Hepatic stellate cell (primary cell): ENCODE measurements at places on chromosomes 2 and 18.

- no peak for DNase-seq
Measured at GRCh38 chr2:191173206-191173605, 22.4 kb upstream of the STAT4 start.

DNA sequence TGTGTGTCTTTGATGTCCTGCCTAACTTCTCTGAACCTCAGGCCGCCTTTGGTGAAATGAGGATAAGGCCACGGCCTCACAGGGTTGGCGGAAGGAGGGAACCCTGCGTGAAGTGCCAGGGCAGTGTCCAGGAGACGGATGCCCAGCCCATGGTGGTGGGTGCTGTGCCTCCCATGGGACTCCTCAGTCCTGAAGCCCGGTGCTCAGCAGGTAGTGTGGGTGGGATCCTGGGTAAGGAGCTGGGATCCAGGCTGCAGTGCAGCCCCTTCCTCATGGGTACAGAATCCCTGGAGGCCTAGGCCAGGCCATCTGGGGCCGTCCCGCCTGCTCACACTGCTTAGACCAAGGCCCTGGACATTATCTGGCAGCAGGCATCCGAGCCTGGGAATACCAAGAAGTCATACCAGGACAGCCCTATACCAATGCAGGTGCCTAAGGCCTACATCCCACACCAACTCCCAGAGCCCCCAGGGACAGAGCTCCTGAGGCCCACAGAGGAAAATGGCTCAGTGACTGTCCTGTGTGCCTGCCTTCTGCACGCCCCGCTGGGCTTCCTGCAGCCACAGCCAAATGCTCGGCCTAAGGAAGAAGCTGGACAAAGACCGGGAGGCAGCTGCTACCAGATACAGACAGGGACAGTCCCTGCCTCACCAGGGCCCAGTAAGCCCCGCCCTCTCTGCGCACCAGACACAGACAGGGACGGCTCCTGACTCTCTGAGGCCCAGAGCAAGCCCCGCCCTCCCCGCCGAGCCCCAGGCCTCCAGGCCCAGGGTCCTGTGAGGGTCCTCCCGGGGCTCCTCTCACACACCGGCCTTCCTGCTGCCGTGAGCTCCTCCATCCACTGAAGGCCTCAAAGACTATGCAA is 78.0 kb downstream of the NDUFA10 start:
- no peak for DNase-seq

DNA sequence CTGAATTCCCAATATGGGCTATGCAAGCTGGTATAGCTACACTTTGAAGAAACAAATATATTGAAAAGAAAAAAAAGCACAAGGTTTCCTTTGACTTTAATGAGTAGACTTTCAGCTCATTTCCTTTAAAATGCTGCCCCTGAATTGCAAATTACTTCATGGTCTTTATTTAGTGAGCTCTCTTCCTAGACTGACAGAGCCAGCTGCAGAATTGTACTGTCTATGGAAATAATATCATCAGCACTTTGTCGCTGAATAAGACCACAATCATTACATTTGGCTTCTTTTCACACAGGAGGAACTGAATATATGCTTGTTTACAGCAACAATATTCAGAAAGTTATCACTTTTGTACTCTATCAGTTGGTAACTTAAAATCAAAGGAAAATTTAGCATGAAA is 41.7 kb downstream of the ARL5A start:
- no peak for DNase-seq

DNA sequence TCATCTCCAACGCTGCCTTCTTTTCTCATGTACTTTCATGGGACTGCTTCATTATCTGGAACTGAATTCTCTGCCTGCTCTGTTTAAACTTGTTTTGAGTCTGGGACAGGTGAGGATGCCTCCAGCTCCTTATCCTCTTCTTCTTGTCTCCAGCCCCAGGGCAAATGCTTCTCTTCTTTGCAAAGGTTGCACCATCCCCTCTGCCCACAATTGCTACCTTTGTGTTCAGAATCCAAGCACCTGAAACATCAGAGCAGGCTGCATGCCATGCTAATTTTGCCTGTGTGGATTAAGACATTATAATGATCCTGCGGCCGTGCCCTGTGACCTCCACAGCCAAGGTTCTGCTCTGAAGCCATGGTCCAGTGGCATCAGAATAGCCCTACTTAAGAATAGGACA is 309.5 kb downstream of the EPHA4 start:
- DNase-seq, result no peak

DNA sequence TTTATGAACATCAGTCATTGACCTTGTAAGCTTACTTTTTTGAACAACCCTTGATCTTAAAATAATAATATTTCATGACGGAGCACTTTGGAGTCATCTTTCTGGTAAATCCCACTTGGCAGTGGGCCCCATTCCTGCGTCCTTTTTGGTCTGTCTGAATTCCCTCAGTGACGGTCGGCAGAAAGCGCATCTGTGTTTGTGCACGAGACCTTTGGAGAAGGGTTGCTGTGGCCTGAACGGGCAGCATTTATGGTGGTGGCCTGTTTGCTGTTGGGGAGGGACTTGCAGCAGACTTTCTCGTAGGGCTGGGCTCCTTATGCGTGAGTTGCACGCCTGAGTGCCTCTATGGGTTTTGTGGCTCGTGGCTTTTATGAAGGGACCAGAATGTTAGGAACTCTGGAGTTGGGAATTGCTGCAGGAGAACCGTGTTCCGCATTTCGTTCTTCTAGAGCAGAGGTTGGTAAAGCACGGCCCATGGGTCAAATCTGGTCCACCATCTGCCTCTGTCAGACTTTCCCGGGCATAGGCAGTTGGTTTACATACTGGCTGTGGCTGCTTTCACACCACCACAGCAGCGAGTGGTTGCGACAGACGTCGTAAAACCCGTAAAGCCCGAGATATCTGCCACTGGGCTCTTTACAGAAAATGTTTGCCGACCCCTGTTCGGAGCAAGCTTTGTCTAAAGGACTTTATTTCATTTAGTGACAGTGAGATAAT is 30.8 kb downstream of the LPIN1 start:
- DNase-seq, result no peak

- no peak for DNase-seq
Measured at GRCh38 chr2:234955971-234956509, 4.2 kb downstream of the SH3BP4 start.

DNA sequence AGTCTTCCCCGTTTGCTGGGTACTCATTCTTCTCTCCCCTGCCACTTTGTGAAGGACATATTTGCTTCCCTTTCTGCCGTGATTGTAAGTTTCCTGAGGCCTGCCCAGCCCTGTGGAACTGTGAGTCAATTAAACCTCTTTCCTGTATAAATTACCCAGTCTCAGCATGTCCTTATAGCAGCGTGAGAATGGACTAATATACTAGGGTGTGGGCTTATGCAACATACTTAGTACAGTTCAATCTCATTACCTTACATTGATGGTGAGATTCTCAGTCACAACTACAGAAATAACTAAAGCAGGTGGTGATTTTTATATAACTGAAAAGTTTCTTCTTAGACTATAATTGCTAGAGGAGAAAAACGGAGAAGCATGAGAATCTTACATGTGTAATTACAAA is 237.9 kb upstream of the MMADHC start:
- DNase-seq, result no peak

GRCh38 chr2:30293303-30293921 is 62.1 kb downstream of the LBH start:
- DNase-seq, result peak; percentile 48

DNA sequence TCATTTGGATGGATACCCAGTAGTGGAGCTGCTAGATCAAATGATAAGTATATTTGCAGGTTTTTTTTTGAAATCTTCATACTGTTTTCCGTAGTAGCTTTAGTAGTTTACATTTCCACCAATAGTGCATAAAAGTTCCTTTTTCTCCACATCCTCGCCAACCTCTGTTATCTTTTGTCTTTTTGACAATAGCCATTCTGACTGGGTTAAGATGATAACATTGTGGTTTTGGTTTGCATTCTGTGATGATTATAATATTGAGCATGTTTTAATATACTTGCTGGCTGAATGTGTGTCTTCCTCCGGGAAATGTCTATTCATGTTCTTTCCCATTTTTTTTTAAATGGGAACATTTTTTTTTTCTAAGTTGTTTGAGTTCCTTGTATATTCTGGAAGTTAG is 260.0 kb downstream of the GULP1 start:
- no peak for DNase-seq

DNA sequence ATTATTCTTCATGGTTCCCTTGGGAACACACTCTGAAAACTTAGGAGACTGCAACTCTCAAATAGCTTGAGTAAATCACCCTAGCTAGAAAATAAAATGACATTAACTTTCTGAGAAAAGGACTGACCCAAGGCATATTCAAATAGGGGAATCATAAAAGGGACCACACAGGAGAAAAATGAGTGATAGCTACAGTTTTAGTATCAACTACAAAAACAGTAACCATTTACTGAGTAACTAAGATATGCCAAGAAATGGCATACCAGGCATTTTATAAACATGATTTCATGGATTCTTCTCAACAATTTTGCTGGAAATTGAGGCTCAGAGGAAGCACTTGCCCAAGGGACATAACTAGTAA is 84.5 kb downstream of the AFF3 start:
- DNase-seq, result peak; percentile 11

DNA sequence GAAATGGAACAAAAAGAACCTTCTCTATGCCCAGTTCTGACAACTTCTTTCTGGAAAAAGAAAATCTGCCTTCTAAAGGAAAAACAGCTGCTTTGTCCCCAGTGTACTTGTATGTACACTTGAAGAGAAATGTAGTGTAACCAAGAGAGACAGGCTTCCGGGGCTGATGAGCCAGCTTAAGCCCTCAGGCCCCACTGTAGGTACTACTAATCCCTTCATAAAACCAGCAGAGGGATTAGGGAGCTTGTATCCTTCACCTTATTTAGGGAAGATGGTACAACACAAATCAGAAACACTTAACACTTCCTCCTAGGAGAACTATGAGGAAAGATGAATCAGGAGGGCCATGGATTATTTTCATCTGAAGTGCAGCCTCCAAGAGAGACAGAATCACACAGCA is 18.8 kb upstream of the SUCLG1 start:
- no peak for DNase-seq

GRCh38 chr2:211281430-211282073 is 725.2 kb downstream of the CPS1 start:
- no peak for DNase-seq

GRCh38 chr18:57839942-57840381 is 36.8 kb upstream of the ATP8B1 start:
- peak; percentile 66 for DNase-seq

DNA sequence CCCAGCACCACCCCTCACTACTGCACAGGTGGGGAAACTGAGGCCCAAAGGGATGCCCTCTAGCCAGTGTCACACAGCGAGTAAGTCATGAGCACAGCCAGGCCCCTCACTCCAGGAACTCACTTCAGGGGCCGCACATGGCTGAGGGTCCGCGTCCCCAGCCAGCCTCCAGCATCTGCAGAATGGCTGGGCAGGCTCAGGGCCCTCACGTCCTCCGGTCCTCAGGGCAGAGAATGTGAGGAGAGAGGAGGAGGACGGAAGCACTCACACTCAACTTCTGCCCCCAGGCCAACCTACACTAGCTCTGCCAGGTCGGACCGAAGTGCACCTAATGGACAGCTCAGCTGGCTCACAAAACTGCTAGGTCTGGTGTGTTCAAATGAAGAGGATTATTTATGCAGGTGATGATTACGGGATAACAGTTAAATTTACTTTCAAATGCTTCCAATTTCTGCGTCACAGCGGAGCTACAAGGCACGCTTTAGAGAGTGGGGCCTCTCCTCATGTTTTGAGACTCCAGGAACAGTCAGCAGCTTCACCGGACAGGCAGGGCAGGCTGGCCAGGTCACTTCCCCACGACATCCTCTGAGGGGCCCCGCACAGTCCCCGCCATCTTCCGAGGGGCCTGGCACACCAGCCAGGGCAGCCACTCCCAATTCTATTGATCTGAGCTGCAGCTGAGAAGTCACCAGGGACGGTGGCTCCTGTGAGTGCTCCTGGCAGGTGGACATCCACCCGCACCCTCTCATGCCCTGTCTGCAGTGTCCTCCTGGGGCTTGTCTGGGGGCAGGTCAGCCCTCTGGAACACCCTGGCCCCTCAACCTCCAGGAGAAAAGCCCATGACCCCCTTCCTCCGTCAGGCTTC is 26.5 kb downstream of the KIF1A start:
- DNase-seq, result no peak

- peak; percentile 63 for DNase-seq
Measured at GRCh38 chr18:79912409-79912991, 39.0 kb downstream of the SLC66A2 start.

GRCh38 chr2:27954221-27954673 is 63.7 kb downstream of the BABAM2 start:
- DNase-seq, result no peak

DNA sequence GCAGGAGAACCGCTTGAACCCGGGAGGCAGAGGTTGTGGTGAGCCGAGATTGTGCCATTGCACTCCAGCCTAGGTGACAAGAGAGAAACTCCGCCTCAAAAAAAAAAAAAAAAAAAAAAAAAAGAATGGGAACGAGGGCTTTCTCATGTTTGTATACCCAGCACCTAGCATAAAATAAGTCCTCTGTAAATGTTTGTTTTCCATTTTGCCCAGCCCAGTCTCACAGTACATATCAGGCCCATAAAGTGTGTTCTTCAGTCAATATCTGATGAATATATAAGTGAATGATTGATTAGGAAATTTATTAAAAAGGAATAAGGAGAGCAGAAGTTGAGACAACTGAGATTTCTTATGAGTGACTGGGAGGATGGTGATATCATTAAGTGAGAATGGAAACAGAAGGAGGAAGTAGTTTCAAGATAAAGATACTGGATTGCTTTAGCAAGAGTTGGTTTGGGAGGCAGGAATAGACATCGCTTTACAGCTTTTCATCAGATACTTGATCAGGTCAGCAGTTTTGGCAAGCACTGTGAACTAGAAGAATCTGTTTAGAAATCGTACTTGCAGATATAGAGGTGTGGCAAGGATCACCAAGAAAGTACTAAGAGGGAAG is 327.5 kb downstream of the KIAA1328 start:
- no peak for DNase-seq

DNA sequence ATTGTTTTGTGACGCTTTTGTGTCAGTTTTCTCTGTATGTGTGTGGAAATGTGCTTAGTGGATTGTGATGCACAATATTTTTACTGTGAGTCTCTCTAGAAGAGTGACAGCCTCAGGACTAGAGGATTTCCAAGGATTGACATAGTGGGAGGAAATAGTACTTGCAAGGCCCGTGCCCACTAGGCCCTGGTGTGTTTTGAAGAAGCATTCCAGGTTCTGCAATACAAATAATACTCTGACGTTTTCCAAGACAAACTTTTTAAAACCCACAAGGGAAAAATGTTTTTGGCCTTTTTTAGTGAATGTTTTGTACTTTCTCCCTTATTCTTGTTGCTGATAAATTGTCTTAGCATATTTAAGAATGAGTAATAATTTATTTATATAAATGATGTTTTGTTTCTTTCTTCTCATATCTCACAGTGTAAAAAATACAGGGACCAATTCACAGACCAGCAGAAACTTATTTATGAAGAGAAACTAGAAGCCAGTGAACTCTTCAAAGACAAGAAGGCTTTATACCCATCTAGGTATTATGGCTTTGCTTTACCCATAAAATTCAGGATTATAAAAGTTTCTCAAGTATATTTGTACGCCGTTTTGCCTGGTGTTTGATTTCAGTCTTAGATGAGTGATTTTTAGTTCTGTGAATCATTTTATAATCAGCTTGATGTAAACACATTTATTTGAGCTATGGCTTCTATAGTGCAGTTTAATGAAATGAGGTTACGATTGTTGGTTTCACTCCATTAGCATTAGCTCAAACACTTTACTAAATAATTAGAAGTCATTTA is 165.6 kb downstream of the MYO1B start:
- peak; percentile 38 for DNase-seq

- DNase-seq, result no peak
Measured at GRCh38 chr2:197278799-197279763, 31.5 kb downstream of the ANKRD44 start.

- DNase-seq, result no peak
Measured at GRCh38 chr2:84652431-84652830, 136.1 kb downstream of the DNAH6 start.
